ENCODE measurements at places on chromosomes 7 and 10.

DNA sequence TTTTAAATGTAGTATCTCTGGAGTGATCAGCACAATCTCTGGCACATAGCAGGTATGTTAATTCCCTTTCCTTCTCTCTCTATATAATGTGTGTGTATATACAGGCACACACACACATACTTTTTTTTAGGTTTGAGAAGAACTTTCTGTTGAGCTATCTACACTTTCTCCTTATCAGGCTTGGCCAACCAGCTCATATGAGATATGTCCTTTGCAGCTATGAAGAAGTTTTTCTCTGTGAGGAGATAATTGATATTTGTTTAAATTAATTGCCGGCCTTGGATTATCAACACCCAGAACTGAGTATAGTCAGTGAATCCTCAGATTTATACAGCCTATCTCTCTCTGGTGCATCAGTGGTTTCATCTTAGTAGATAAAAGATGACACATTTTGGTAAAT is 2.3 kb upstream of the MCU start:
- no peak for DNase-seq

DNA sequence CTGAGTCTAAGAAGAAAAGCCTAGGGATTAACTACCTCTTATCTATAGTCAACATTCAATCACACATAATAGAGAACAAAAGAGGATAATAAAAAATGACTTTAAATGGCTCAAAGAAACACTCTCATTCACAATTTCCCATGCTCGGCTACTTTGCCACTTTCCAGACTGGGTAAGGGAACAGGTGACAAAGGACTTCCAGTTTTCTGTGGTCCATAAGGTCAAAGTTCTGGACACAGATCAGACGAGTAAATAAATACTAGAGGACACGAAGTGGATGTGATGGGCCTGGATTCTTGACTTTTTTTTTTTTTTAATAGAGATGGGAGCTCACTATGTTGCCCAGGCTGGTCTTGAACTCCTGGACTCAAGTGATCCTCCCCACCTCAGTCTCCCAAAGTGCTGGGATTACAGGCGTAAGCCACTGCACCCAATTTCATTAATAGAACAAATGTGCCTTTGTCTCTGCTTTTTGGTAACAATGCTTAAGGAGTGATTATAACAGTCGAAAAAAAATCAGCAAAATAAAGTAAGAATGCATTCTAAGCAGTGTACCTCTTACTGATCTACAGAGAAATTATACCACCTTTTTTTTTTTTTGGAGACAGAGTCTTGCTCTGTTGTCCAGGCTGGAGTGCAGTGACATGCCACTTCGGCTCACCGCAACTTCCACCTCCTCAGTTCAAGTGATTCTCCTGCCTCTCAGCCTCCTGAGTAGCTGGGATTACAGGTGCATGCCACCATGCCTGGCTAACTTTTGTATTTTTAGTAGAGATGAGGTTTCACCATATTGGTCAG is 70.6 kb downstream of the WAPL start:
- no peak for DNase-seq

- DNase-seq: no peak
Measured at GRCh38 chr10:107717046-107717445, 552.5 kb upstream of the SORCS1 start.

GRCh38 chr10:124210263-124210662 is 116.9 kb upstream of the CHST15 start:
- DNase-seq: no peak

DNA sequence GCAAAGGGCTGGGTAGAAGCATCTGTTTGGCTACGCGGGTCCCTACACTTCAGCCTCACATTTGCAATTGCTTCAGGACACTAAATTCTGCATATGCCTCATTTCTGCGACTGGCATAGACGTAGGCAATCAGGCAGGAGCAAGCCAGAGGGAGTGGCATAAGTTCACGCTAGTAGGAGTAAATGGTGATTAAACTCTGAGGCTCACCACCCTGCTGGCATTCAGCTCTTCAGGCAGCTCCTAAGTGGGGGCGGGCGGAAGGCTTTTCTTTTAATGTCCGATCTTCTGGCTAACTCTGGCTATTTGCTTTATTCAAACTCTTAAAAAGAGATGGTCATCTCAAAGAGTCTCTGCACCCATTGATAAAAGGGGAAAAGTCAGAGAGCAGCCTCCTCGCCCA is 45.3 kb downstream of the RGS10 start:
- DNase-seq: no peak

DNA sequence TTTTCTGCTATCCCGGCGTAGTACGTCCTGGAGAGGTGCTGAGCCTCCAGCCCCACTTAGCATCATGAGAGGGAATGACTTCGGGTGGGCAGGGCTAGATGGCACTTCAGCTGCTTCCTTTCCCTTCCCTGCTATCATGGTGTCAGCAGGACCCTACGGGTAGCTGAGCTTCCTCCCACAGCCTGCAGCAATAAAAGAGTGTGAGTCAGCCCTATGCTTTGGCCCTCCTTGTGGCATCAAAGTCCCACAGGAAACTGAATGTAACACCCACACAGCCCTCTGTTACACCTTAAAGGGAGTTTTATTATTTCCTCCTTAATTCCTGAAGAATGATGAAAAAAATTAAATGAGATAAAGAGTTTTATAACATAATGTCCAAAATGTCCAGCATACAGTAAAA is 458.1 kb downstream of the RPS24 start:
- DNase-seq: no peak

GRCh38 chr7:28163949-28164348 is 16.6 kb downstream of the JAZF1 start:
- no peak for DNase-seq

DNA sequence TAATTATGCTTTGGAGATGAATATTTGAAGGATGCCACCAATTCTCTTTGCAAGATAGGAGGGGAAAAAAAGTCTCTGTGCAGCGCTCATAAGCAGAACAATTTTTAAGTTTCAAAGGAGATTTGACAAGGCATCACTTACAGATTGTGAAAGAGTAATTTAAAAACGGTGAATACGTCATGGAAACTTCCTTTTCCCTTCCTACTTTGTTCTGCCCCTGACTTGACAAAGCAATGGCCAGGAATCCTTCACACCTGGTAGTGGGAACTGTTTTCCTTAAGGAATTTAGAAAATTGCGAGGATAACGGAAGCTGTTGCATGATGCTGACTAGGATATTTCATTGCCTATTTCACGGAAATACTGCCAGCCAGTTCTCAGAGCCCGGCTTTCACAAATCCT is 16.7 kb downstream of the FAM107B start:
- DNase-seq: no peak

DNA sequence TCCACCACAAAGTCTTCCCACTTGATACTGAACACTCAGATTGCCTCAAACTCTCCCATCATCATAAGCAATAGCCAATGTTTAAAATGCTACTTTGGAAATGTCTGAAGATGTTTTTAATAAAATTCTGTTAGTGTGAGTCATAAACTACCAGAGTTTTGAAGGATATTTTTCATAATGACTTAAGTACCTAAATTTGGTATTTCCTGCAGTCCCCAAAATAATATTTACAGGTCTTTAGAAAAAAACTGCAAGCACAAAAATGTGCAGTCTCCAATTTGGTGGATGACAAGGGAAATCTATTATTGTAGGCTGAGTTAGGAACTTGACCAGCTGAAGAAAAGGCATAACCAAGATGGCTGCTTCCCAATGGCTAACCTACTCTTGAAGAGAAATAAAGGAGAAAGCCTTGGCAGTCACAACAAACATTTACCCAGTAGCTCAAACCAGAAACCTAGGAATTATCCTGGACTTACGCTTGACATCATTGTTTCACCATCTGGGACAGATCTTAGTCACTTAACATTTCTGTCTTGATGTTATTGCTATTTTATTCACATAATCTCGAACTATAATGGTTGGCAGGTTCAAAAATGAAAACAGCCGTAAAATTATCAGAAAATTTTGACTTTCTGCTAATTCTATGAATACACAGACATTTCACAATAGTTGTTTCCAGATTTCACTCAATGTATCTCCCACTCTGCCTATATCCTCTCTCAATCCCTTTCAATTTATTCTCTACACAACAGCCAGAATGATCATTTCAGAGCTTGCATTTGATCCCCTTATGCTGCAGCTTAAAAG is 111.2 kb upstream of the STEAP1B start:
- DNase-seq: no peak

DNA sequence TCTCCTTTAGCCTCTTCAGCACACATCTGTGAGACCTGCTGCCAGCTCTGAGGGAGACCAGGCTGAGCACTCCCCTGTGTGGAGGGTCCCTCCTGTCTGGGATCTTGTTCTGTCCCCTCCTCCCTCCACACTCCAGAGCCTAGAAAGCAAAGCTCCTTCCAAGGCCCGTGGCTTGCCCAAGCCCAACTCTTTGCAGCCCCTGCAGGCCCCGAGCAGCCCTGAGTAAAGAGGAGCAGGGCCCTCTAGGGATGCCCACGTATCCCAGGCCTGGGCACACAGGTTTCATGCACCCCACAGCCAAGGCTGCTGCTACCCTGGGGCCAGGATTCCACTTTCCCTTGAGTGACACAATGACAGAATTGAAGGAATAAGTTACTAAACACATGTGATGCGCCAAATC is 24.0 kb downstream of the COBL start:
- DNase-seq: no peak

GRCh38 chr10:4710858-4711257 is 115.1 kb upstream of the AKR1E2 start:
- DNase-seq: no peak

DNA sequence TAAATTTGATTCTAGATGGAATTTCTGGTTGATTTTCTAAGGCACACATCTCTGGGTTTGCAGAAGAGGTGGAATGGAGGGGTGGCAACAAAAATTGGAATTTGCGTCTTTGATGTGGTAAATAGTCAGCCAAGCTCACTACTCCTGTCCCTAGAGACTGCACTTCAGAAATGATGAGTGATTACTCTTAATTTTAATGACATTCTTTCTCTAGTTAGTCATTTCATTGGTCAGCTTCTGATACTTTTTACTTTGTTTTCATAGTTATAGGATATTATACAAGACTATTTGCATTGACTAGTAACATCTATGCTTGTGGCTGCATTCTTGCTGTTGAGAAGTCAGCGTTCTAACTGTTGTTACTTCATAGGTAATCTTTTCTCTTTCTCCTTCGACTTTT is 658.3 kb downstream of the SUGCT start:
- DNase-seq: no peak

DNA sequence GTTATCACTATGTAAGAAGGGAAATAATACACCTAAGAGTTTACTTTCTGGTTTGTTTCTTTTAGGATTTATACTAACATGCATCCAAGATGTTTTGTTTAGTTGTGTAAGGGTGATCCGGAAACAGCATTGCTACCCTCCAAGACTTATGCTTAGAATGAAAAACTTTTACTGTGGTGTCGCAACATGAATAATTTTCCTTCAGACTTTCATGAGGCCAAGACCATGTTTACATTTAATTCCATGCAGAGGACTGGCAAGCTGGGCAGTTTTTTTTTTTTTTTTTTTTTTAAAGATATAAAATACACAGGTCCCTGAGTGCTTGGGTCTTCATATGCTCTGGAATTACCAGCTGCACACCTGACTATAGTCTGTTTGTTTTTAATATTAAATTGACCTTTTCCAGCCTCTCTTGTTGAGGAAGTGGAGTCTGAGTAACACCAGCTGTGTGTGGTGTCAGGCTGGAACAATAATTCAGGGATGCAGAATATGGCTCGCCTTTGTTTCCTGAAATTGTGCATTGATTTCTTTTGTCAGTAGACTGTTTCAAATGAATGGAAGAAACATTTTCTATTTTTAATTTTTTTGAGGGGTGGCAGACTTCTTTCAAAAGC is 81.7 kb downstream of the ST7 start:
- DNase-seq: no peak

All from activated B cell treated with CpG ODN at 0.5 μM for 24 hours (primary cell).